ENCODE measurements at places on chromosomes 7 and 10.

- no peak for DNase-seq
These were observed 18.7 kb upstream of the ARID5B start for GRCh38 chr10:61882621-61883370.

DNA sequence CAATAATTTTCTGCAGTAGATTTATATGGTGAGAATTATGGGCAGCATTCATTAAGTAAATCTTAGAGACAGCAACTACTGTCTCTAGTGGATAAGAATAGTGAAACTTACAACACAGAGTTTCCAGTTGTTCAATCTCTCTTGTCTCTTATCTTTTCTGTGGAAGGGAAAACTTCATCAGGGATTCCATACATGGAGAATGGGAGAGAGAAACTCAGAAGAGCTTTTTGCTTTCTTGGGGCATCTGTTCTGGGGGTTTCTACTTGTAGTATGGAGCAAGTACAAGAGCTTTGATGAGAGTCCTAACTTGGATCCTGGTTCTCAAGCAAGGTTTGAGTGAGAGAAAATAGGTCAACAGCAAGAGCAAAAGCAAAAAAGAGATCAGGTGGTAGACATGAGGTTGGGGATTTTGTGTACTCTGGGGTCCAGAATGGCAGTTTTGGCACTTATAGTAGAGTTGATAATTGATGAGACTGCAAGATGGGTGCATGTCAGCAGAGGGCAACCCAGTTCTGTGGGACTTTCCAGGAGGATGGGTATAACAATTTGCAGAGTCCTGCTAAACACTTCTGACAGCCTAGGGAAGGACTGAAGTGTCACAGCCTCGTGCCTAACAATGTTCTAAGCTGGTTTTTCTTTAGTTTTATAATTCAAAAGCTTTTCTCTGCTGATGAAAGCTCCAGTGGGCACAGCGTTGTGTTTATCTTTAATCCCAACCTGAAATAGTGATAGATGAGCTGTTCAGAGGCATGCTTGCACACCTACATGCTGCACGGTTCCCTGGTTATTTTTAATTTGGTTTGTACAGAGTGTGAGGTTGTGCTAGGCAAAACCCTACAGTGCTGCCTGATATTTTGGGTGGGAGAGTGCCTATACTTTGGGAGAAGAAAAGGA, 32.0 kb upstream of the STRIP2 start:
- no peak for DNase-seq

GRCh38 chr7:157292770-157293412, 43.9 kb upstream of the DNAJB6 start:
- DNase-seq, result no peak

- DNase-seq, result no peak
These were observed 276.2 kb upstream of the SEMA3C start for GRCh38 chr7:81195033-81195432.

DNA sequence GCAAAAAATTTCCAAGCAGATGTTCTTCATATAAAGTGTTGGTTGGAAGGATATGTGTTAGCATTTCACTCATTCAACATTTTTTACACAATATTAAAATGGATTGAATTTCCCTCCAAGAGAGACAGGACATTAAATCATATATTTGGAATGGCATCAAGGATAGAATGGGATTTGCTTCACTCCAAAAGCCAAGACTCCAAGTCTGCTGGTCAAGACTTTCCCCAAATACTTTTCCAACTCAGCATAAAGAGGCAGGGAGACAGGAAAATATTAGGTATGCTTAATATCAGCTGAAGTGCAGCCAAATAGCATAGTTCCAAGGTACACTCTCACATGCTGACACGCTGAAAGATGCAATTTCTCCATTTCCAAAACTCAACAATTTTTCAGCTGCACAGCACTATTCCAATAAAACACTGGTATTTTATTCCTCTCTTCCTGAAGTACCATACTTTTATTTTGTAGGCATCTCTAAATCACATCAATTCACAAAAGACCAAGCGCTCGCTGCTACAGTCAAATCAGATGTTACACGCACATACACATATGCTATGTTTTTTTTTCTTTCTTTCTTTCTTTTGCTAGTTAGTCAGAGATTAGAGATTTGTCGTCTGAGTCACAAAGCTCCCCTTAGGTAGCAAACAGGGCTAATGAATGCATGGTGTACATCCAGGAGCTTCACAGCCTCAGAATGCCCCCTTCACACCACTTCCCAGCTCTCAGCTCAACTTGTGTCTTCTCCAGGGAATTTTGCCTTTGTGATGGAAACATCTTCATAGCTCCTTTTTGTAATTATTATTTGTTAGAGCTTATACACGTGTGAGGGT, 1033.8 kb upstream of the AUTS2 start:
- DNase-seq, result no peak

GRCh38 chr7:40599836-40600235, 465.0 kb downstream of the SUGCT start:
- no peak for DNase-seq

- no peak for DNase-seq
These were observed 132.7 kb downstream of the AOAH start for GRCh38 chr7:36591636-36592035.

All from CD4-positive, alpha-beta T cell treated with Interleukin-6 for 4 hours (primary cell).